ENCODE measurements at places on chromosomes 1 and 21. TPM values are rescaled to one million over a fixed set of nuclear protein-coding genes. Genes with fewer than 3 reads are reported as not detected.

Gene KCNN3
- 0.39 TPM for total RNA-seq

Gene TLCD4
- total RNA-seq, result not detected

Gene LSS
- 30.5 TPM for total RNA-seq

Gene FCGR3B
- total RNA-seq, result not detected

Gene RAB4A
- 25.7 TPM for total RNA-seq

Gene KIF17
- total RNA-seq, result 0.09 TPM

Gene MYOM3
- total RNA-seq, result not detected

Gene REN
- total RNA-seq, result not detected
